ENCODE measurements at places on chromosomes 13 and 19.

DNA sequence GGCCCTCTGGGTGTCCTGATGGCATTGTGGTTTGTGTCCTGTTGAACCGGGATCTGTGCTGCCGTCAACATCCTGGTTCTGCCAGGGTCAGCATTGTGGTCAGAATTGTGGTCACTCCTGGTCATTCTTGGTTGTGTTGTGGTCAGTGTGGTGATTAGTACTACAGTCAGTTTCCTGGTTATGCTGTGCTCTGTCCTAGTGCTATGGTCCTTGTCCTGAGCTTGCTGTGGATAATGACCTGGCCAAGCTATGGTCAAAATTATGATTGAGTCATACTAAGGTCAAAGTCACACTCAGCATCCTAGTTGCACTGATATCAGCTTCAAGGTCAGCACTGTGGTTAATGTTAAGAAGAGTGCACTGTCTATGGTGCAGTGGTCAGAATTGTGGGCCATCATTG is 4.5 kb upstream of the OLFM2 start:
- DNase-seq, result no peak

- DNase-seq, result no peak
Measured at GRCh38 chr19:49335784-49336481, 727 bp downstream of the CD37 start.

- no peak for DNase-seq
Measured at GRCh38 chr13:113660066-113660465, 2.1 kb upstream of the ATP4B start.

DNA sequence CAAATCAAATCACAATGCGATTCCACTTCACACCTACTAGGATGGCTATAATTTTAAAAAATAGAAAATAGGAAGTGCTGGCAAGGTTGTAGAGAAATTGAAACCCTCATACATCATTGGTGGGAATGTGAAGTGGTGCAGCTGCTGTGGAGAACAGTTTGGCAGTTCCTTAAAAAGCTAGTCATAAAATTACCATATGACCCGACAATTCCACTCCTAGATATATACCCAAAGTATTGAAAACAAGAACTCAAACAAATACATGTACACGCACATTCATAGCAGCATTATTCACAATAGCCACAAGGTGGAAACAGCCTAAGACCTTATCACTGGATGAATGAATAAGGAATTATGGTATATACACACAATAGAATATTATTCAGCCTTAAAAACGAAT is 12.0 kb downstream of the HMGB1 start:
- DNase-seq, result no peak

DNA sequence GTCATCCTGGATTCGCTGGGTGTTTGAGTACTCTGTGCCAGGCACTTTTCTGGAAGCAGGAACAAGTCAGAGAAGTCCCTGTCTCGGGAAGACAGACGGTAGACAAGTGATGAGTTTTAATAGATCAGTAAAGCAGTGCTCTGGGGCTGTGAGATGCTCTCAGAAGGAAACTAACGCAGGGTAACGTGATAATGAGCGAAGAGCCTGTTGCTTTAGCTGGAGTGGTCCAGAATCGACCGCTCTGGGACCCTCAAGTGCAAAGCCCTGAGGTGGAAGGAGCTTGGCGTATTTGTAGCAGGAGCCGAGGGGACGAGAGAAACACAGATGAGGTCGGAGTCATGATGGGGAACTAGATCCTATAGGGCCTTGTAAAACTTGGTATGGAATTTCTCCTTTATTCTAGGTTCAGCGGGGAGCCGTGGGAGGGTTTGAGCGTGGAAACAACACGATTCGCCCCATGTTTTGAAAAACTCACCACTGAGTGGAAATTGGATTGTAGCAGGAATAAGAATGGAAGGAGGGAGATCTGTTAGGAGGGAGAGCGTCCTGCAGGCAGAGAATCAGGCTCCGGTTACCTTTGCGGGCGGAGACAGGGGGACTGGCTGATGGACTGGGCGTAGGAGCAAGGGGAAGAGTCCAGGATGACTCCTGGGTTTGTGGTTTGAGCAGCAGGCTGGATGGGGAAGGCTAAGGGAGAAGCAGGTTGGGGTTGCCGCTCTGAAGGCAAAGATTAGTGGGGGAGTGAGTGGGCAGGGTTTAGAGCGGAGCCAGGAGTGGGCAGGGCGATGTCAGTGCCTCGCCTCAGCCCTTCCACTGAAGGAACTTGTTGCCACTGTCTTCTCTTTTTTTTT is 763 bp downstream of the POLD1 start:
- DNase-seq, result no peak

DNA sequence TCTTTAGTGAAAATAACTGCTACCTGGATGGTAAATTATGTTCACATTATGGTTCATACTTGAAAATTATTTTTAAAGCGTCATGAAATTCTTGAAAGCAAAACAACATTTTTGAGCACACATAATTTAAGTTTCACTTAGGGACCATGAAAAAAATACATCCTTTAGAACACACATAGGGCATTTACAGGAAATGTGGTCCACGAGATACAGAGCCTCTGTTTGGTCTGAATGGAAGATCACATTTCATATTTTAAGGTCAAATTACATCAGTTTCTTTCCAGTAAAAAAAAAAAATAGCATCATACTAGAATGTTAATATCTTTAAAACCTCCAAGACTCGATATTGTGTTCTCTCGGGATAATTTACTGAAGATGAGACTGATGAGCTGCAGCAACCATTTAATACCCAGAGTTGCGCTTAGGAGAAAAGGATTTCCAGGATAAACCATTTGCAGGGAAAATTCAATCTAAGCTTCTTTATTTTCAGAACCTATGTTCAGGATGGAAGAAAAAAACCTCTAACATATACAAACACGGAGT is 720.7 kb downstream of the DIAPH3 start:
- peak; percentile 92 for DNase-seq

GRCh38 chr13:62085337-62086229 is 669.9 kb upstream of the PCDH20 start:
- no peak for DNase-seq

DNA sequence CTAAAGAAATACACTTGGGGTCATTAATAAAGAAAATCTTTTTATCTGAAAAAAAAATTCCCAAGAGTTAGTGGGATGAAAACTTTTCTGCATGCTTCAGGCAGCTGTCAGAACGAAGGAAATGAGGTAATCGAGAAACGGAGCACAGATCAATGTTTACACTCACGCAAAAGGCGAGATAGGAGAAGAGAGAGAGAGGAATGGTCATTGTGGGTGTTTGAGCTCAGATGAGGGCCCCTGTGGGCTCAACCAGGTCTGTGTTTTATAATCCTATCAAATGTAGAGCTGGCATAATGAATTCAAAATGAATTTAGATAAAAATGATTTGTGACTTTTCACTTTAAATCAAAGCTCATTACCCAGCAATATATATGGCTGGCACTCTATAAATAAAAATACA is 6.3 kb upstream of the RXFP2 start:
- peak; percentile 47 for DNase-seq

- no peak for DNase-seq
Measured at GRCh38 chr19:11552666-11553372, 6.2 kb downstream of the ELOF1 start.

DNA sequence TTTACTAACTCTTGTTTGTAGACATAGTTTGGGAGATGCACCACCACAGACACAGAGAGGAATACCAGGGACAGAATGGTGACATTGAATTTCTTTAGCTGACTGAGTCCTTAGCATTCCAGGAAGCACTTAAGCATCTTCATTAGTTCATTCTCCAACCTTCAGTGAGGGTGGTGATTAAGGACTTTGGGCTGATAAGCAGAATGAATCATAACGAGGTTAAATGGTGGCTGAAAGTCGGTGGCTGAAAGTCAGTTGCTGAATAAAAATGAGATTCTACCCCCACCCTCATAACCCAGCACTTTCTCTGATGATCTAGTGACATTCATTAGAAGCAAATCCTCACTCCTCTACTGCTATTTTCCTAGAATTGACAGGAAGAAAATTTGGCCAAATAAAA is 10.6 kb downstream of the PCDH8 start:
- no peak for DNase-seq

- DNase-seq, result peak; percentile 23
Measured at GRCh38 chr13:94712287-94712811, at the start of gene SOX21. Gene SOX21, minus strand, starts transcription at chr13:94712545. Its CDS starts 496 bp downstream, at chr13:94712049.

- DNase-seq, result no peak
Measured at GRCh38 chr13:44311011-44311780, 62.4 kb upstream of the SERP2 start.

DNA sequence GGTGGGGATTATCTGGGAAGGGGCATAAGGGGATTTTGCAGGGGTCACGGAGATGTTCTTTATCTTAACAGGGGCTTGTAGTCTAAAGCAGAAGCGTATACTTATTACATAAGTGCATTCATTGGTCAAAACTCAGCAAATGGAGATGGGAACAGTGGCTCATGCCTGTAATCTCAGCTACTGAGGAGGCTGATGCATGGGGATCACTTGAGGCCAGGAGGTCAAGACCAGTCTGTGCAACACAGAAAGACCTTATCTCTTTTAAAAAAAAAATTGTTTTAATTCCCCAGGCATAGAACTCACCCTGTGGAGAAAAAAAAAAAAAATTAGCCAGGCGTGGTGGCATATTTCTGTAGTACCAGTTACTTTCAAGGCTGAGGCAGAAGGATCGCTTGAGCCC is 18.9 kb downstream of the FAM187B start:
- no peak for DNase-seq

- peak; percentile 46 for DNase-seq
Measured at GRCh38 chr13:44470638-44471562, 97.3 kb downstream of the SERP2 start.

DNA sequence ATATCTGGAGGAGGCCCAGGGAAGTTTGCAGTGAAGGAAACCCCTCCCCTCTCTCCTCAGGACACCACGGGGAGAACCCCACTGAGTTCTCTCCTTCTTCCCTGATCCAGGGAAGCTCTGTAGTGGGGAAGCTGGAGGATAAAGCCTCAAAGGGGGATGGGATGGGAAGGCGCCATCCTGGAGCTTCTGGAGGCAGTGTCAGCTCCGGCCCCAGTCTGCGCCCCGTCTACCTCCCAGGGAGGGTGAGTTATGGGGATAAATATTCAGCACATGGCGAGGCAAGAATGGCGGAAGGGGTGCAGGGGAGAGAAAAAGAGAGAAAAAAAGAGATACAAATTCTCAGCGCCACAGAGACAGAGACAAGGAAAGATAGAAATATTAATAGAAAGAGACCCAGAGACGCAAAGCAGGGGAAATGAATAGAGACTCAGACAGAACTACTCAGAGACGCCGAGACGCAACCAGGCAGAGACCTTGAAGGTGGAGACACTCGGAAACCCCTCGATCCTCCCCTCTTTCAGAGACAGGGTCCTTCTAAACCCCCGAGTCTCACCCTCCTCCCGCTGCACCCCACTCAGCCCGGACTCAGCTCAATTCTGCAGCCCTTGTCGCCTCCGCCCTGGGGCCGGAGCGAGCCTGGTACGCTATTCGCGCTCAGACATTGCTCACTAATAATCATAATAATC is 23.6 kb downstream of the OLFM2 start:
- DNase-seq, result no peak

- DNase-seq, result peak; percentile 49
Measured at GRCh38 chr19:41706741-41707501, 1.5 kb upstream of the CEACAM5 start.

GRCh38 chr13:114259974-114260373 is 21.4 kb upstream of the UPF3A start:
- DNase-seq, result no peak

DNA sequence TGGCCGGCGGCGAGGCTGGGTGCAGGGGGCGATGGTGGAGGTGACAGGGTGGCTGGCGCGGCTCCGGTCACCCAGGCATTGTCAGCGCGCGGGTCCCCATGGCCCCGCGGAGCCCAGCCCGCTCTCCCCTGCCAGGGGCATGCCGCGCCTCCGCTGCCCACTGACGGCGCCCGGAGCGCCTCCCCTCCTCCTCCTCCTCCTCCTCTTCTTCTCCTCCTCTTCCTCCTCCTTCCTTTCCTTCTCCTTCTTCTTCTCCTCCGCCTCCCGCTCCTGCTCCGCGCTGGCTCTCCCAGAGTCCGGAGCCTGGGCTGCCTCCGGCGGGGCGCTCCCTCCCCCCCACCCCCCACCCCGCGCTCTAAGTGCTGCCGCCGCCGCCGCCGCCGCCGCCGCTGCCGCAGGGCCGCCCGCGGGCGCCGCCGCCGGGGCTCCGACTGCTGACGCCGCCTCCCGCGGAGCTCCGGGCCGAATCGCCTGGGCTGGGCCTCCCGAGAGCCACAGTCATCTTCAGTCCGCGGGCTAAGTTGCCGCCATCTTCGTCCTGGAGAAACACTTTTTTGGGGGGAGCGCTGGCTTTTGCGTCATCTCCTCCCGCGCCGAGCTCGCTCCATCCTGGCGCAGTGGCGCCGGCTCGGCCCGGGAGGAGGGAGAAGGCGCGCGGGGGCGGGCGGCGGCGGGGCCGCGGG is 348.3 kb downstream of the LIG4 start:
- peak; percentile 31 for DNase-seq

DNA sequence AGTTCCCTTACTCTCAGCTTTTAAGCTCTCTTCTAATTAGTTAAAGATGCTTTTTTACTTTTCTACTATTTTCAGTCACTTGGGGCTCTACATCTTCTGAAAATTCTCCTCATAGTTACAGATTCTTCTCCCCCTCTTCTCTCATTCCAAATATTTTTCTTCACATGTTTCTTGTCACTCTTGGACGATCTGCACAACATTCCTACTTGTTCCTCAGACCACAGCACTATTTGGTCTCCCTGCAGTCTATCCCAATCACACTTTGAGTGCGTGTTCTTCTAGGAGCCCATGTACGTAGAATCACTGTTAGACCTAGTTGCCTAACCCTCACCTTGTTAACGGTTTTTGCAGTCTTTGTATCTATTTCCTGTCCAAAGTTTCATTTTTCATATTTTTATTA is 222.5 kb upstream of the SPRY2 start:
- no peak for DNase-seq

- DNase-seq, result no peak
Measured at GRCh38 chr13:44234566-44234965, 139.1 kb upstream of the SERP2 start.

- no peak for DNase-seq
Measured at GRCh38 chr13:58181111-58181510, 549.6 kb downstream of the PCDH17 start.

DNA sequence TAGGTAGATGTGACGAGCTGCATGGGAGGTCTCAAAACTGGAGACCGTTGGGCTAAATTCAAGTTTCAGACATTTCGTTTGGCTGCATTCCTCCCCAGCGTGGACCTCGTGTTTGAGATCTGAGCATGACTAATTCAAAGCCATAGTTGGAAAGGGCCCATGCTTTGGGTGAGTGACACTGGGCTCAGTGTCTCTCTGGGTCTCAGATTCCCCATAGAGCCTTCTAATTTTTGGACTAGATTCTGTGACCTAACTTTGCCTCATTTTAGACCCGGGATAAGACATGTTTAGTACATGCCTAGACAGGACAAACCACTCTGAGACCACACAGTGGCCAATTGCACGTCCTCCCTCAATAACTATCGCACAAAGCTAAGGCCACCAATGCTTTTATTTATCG is 16.6 kb downstream of the CKM start:
- no peak for DNase-seq

- no peak for DNase-seq
Measured at GRCh38 chr19:11260996-11261395, 1.3 kb downstream of the DOCK6 start.

GRCh38 chr19:29480507-29480906 is 45.3 kb upstream of the VSTM2B start:
- no peak for DNase-seq
